ENCODE measurements at places on chromosomes 6 and 20.

GRCh38 chr20:63846128-63846771, 15.0 kb upstream of the ABHD16B start:
- no peak for DNase-seq

DNA sequence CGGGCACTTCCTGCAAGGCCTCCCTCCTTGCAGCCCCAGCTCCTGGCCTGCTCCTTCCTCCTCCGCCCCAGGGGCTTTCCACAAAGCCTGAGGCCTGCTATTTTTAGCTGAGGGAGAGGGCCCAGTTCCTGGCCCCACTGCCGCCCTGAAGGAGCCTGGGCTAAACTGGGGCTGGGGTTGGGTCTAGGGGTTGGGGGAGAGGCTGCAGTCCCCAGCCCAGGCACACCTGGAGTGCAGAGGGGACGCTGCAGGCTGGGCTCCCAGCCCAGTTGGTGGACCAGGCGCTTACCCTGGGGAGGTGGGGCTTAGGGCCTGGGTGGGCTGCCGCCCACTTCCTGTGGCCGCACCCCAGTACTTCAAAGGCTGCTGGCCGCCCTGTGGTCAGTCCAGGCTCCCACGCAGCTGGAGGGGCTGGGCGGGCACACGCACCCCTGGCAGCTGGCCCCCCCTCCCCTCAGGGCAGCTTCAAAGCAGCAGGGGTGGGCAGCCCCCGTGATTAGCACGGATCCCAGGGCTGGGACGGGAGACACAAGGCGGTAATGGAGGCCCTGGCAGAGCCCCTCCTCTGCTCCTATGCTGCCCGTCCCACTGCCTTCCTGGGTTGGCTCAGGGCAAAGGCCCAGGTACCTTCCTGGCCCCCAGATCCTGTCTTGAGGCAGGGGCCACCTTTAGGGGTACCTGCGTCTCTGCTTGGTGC, 7.1 kb upstream of the ABHD16B start:
- no peak for DNase-seq

DNA sequence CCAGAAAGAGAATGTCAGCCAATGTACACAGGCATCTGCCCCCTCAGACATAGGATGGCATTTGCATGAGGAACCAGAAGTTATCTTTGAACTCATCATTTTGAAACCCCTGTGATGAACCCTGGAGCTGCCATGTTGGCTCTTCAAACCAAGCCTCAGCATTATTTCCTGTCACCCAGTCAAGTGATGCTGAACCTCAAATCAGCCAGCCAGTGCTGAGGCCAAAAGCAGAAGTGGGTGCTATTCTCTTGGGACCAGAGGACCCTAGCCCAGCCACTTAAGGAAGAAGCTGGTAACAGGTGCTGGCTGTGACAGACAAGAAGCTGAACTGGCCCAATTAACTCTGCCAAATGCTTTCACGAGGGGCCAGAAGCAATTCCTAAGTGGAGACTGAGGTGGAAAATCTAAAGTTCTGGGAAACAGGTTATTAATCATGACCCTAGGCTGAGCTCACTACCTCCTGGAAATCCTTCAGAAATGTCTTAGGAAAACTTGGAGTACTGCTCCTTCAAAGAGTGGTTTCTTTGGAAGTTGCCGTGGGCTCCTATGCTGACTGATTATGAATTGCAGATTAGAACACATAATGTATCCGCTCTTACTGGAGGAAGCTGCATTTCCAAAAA, 4.0 kb downstream of the PKIG start:
- no peak for DNase-seq

GRCh38 chr6:131635384-131636340, 1.4 kb upstream of the ENPP3 start:
- no peak for DNase-seq

GRCh38 chr20:63055575-63056235, 48.9 kb upstream of the BHLHE23 start:
- DNase-seq, result no peak

- DNase-seq, result peak; percentile 87
These were observed 14.7 kb downstream of the UQCC2 start for GRCh38 chr6:33696548-33697518.

Data from cardiac fibroblast (primary cell).